ENCODE measurements at places on chromosomes 1 and 21.

- DNase-seq: no peak
These were observed 145.1 kb upstream of the SMYD2 start for GRCh38 chr1:214135886-214136285.

DNA sequence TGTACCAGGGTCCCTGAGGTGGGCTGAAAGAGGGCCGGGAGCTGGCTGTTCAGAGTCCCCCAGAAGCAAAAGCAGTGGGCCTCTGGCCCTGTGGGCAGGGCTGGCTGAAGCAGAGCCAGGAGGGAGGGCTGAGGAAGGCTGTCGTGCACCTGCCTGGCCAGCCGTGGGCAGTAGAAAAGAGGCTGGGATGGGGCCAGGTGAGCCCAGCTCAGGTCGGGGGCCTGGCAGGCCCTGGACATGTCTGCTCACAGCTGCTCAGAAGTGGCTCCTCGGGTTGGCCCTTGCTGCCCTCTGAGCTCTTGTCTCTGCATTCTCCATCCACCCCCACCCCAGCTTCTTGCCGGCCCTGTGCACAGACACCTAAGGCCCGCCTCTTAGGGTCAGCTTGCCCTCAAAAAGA, 60.0 kb downstream of the TCP10L start:
- DNase-seq: no peak

GRCh38 chr1:1623631-1624442, 8.1 kb upstream of the MMP23B start:
- DNase-seq: no peak

- no peak for DNase-seq
These were observed 6.8 kb downstream of the MYOC start for GRCh38 chr1:171645553-171646248.

- no peak for DNase-seq
These were observed 163.0 kb downstream of the GRIK3 start for GRCh38 chr1:36871146-36871971.

DNA sequence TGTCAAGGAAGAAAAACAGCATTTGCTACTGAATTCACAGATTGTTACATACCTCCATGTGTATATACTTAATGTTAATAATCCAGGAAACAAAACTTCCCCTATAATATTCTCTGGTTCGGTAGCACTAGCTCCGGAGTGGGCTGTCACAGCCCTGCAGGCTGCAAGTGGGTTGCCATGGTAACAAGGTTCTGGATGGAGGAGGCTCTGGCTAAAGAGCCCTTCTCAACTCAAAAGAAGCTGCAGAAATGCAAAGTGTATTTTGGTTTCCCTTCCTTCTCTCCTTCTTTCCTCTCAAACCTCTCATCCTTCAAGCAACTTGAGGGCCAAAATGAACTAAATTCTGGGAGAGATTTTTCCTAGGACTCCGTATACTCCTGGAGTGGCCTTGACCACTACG, 45.2 kb downstream of the ASTN1 start:
- no peak for DNase-seq

DNA sequence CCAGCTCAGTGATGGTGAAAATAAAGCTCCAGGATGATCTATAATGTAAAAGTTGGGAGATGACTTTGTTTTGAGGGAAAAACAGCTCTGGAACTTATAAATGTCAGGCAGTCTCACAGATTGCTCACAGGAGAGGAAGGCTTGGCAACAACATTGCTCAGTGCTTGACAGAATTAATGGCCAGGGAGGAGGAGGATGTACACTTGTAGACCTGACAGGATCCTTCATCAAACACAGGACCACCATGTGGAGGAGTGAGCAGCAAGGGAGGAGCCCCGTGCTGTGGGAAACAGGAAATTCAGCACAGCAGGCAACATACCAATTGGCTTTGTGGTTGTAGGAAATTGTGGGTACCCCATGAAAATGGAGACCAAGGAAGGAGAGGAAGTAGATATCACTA, 291.8 kb upstream of the CAMK1G start:
- no peak for DNase-seq

DNA sequence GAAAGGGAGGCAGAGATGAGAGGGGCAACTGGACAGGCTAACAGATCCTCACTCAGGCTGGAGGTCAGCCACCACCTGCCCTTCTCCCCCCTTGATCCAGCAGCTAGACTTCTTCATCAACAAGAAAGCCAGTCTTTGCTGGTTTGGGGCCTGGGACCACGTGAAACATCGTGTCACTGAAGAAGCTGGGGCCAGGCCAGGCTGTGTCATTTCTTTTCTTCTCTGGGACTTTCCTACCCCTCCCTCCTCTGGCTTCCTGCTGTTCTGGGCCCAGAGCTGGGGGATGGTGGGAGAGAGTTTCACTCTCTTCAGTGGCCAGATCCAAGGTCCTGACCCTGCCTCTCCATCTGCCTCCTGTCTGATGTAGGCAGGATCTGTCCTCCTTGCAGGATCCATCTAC, 18.1 kb upstream of the SLC26A9 start:
- DNase-seq: peak; percentile 68

DNA sequence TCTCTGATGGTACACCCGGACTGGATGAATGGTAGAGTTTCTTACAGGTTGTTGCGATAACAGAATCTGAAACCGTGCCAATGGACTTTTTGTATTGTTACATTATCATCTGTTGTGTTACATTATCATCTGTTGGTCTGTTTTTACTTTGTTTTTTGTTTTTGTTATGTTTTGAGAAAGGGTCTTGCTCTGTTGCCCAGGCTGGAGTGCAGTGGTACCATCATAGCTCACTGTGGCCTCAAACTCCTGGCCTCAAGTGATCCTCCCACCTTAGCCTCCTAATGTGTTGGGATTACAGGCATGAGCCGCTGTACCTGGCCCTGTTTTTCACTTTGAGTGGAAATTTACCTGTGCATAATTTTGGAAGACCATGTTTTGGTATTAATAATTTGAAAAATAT, 10.2 kb upstream of the PEX10 start:
- DNase-seq: no peak

DNA sequence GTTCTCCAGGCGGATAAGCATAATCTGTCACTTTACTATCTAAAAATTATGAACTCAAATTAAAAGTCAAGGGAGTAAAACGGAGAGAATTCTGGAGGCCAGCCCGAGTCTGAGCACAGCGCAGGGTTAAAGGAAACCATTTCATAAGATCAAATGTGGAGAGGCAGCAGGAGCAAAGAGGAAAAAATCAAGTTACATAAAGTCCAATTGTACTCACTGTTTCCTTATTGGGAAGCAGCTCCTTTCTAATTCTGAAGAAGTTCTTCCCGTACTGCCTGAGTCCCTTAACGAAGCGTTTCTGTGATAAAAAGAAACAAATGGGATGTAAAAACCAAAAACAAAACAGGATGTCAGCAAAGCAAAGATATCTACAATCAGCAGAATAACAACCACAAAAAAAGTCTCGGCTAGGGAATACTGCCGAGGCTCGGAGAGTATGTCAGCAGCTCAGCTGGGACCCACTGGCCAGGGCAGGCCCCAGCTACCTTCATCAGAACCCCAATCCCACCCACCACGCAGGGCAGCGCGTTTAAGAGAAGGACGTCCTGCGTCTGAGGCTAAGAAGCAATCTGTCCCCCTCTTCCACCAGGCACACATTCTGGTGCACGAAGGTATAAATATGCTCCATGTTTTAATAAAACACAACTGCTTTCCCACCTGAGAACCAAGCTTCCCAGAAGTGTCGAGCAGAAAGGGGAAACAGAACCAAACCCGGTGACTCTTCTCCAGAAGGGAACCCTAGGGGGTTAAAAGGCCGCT, 104.8 kb downstream of the SLC45A1 start:
- peak; percentile 9 for DNase-seq

GRCh38 chr21:44815225-44815624, 2.6 kb downstream of the SUMO3 start:
- DNase-seq: no peak

DNA sequence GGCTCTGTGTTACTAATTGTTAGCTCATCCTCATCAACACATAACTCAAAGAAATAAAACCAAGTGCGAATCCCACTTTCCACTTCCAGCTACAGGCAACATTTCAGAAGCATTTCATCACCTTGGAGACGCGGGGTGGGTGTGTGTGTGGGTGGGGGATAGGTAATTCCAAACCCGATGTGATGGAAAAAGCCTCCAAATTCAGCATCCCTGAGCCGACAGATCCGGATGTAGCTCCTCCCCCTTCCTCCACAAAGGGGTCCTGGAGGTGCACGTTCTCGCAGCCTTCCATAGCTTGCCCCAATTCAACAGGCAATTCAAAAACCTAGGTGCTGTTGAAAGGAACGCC, 486 bp downstream of the HSPA13 start:
- DNase-seq: no peak

GRCh38 chr1:237811633-237812032, 79.1 kb downstream of the ZP4 start:
- DNase-seq: no peak

DNA sequence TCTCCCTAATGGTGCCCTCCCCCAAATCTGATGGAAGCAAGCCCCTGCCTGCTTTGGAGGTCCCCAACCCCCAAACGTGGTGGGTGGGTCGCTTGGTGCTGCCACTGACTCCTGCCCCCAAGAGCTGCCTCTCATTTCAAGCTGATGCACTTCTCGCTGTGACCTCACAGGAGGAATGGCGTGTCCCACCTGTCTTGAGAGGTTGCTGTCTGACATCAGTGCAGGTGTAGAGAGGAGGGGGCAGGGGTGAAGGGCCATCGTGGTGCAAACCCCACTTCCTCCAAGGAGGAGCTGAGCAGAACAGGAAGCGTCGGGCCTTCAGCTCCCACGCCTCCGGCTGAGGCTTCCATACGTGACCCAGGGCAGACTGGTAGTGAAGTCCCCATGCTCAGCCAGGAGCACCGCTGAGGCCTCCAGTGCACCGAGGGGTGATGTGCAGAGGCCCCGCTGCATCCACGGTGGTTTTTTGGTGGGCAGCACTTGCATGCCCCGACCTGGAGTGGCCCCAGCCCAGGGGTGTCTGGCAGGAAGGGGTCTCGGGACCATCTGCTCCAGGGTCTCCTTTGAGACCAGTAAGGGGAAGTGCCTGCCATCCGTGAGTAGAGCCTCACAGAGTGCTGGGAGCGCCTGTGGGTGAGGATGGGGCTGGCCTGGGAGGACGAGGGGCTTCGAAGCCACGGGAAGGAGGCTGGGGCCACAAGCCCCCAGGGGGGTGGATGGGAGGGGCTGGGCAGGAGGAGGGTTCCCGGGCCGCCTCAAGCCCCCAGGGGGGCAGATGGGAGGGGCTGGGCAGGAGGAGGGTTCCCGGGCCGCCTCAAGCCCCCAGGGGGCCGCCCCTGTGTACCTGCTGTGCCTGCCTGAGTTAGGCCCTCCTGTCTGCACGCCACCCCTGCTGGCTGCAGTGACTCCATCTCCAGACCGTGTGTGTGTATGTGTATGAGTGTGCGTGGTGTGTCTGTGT, 39.8 kb downstream of the WDR4 start:
- DNase-seq: no peak

DNA sequence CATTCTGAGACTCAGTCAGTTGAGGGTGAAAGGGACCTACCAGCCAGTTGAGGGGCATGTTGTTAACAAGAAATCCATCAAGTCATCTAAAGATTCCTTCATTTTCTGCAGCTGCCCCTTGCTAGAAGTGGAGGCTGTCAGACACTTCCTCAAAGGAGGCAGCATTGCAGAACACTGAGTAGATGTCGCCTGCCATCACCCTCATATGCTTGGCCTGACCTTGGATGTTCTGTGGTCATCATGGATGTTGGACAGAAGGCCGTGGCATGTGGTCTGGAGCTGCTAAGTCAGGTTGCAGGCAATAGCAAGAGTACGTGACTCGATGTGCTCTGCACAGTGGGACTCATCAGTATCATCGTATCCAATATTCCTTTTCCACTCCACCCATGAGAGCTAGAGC, 70.6 kb downstream of the GATAD2B start:
- no peak for DNase-seq

Measured in GM12865 (cell line).